ENCODE measurements at places on chromosomes 1 and 21.

DNA sequence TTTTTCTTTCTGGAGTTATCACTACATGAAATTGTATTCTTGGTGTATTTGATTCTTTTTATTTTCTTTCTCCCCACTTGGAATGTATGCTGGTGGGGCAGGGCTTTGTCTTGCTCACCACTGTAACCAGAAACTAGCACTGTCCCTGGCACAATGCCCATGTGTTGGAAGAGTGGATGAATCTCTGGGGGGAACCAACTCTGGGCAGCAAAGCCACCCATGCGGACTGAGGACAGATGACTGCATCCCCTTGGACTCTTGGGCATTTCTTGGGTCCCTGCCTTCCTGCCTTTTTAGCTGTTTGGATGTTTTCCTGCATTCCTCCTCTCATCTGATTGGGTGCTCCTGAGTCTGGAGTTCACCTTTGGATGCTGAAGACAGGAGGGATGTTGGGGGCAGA lies 6.1 kb downstream of the CYP4B1 start:
- DNase-seq: no peak

DNA sequence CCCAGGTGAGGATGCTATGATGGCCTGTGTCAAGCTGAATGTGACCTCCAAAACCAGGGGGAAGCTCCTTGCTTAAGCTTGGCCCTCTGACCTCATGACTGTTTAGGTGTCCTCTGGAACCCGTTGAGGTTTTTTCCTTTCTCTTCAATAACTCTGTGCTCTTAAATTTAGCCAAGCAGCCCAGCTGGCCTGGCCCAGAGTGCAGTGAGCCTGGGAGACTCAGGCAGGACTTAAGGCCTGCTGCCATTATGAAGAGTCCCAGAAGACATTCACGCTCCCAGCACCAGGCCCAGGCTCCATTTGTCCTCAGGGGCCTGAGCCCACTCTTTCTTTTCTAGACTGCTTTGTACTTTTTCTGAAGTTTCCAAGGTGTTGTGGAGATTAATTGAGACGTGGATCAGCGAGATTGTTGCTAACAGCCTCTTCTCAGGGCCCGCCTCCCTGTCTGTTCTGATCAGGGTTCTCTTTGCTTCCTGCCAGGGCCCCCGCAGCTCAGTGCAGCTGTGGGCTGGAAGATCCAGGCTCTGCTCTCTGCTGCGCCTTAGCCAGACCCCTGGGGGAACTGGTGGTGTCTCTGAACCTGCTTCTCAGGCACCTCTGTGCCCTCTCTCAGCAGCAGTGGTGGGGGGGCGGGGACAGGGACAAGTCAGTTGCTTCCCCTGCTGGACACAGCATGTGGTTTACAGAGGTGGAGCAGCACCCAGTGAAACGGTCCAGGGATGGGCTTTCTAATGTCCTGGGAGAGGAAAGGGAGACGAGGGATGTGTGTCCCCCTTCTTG lies 124.2 kb downstream of the GRIK3 start:
- no peak for DNase-seq

GRCh38 chr1:156497743-156498431 lies 2.7 kb downstream of the MEF2D start:
- DNase-seq: no peak

GRCh38 chr1:110719908-110720307 lies 45.2 kb upstream of the KCNA3 start:
- DNase-seq: no peak

GRCh38 chr1:226820941-226821718 lies 49.3 kb upstream of the PSEN2 start:
- no peak for DNase-seq

DNA sequence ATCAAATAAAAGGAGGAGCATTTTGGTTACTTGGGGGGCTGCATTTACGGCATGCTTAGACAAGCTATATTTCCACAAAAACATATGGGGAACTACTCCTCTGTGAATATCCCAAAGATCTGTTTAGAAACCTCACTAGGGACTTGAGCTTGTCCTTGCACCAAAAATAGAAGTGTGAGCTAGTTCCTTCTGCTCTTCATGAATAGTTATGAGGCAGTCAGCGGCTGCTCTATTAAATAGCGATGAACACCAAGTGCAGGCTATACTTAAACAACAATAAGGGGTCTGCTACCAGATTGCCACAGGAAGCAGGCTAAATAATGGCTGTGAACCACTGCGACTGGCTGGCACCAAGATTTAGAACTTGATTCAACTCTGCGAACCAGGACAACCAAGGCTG lies 190.1 kb downstream of the PCP4 start:
- DNase-seq: no peak

DNA sequence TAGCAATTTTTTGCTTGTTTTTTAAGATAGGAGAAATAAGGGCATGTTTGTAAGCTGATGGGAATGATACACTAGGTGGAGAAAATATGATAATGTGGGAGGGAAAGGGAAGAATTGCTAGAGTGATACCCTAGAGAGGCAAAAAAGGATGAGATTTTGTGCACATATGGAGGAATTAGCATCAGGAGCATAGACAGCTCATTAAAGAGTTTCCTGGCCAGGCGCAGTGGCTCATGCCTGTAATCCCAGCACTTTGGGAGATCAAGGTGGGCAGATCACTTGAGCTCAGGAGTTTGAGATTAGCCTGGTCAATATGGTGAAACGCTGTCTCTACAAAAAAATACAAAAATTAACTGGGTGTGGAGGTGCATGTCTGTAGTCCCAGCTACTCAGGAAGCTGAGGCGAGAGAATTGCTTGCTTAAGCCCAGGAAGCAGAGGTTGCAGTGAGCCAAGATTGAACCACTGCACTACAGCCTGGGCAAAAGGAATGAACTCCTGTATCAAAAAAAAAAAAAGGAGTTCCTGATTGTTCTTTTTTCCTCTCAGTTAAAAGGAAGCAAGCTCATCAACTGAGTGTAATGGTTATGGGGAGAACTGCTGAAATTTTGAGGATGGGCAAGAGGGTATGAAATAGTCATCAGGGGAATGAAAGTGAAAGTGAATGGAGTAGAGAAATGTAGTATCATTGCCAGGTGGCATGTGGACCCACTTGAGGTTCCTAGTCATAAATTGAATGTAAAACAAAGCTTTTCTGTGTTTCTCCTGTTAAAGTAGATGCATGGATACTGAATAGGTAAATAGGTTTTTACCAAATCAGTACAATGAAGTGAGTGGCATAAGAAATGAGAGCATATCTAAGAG lies 35.5 kb downstream of the SH3GLB1 start:
- peak; percentile 30 for DNase-seq

DNA sequence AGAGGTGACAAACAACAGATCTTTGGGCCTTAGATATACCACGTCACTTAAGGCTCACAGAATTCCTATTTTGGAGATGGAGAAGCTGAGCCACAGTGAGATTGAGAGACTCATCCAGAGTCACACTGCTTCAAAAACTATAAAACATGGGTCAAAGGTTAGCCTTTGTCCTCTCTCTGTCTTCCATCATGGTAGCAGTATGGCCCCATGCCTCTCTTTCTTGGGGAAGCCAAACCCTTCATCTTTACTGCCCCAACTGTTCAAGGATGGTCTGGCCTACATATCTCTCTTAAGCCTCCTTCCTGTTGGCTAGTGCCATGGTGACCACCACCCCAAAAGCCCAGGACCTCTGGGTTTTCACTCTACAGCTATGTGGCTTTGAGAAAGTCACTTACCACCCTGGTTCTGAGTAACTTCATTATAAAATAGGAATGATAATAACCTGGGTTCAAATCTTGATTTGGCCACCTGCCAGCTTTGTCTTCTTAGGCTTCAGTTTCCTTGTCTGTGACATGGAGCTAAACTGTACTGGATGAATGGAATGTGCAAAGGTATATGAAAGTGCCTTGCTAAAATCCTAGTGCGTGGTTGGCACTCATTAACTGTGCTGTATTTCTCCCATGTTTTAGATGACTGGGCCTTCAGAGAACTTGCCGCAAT lies 85.9 kb upstream of the JUN start:
- no peak for DNase-seq

- peak; percentile 46 for DNase-seq
These were observed 41.3 kb upstream of the EIF4G3 start for GRCh38 chr1:21217812-21218596.

GRCh38 chr1:67652800-67653199 lies 32.2 kb upstream of the GADD45A start:
- DNase-seq: no peak

DNA sequence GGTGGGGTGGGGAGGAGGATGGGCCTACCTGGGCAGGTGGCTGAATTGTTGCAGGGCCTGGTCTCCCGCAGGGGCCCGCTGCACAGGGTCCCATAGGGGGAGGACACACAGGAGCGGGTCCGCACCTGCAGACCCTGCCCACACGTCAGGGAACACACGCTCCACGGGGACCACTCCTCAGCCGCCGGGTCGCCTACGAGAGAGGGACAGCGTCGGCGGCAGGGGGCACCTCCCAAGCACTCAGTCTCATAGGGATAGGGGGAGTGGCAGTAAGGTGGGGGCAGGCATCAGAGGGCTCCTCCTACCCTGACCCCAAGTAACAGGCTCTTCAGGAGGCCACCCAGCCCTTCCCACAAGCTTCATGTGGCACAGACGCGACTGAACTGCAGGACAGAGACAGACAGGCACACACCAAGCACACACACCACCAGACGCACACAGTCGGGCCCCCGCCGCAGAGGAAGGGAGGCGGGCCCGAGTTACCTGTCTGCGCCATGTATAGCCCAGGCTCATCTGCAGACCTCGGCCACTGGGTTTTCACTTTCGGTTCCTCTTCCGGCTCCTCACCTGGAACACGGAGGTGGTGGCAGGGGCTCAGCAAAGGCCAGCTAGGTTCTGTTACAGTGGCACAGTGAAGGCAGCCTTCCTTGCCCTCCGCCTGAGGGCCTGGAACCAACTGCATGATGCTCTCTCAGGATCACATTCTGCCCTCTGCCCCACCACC lies 19.8 kb downstream of the ADGRB2 start:
- no peak for DNase-seq

GRCh38 chr1:207867136-207868109 lies 43.5 kb downstream of the CD34 start:
- peak; percentile 60 for DNase-seq

- no peak for DNase-seq
These were observed 210.0 kb upstream of the FOXD3 start for GRCh38 chr1:63112155-63112900.

- DNase-seq: no peak
These were observed 556 bp downstream of the MECR start for GRCh38 chr1:29230204-29230552.

DNA sequence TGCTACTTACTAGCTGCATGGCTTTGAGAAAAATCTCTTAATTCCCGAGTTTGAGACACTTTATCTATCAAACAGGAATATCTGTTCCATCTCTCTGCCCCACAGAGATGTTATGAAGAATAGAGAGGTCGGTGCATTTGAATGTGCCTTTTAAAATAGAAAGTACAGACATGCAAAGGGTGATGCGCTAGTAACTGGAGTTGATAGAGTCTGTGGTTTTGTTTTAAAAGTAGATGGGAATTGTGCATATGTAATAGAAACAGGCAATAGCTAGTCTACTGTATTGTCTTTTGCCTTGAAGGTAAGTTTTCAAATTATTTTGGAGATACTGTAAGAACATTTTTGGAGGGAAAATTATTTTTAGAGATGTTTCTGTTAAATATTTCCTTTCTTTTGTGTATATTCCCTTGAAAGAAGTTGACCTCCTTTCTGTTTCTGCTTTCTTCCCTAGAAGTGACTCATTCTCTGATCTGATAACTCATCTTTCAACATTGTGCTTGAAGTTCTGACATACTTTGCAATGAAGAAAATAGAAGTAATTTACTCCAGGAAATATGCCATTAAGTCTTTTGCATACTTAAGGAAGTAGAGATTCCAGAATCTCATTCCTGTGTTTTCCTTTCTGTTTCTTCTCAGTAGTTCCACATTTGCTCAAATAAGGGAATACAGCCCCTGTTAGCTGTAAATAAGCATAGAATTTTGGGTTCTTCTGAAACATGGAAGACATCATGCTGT lies 151.6 kb downstream of the SDCCAG8 start:
- DNase-seq: no peak

DNA sequence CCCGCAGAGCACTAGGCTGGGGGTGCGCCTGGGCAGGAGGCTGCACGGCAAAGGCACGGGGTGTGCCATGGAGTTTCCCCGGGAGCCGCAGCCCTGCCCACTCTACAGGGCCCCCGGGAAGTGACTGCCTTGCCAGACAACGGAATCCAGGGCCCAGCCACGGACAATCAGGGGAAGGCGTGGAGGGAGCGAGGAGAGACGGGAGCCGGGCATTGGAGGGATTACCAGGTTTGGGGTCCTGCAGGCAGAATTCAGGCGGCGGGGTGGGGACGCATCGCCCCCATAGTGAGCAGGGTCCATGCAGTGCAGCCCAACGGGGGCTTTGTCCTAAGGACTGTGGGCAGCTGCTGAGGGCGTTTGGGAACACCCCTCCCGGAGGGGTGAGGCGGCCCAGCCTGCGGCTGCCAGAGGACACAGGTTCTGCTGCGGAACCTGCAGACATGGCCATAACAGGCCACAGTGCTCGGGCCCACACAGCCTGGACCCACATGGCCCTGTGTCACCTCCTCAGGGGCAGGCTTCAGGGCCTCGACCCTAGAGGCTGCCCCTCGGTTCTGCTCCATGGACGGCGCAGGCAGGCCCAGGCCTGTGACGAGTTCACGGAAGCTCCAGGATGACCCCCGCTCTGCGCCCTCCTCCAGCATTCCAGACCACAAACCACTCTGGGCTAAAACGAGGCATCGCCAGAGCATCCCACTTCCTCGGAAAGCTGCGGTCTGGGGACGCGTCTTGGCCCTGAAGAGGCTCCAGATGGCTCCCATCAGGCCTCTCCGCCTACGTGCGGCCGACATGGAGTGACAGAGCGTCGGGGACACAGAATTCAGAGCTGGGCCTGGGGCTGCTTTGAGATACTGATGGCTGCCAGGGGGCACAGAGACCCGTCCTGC lies 54.5 kb downstream of the COL6A1 start:
- no peak for DNase-seq

DNA sequence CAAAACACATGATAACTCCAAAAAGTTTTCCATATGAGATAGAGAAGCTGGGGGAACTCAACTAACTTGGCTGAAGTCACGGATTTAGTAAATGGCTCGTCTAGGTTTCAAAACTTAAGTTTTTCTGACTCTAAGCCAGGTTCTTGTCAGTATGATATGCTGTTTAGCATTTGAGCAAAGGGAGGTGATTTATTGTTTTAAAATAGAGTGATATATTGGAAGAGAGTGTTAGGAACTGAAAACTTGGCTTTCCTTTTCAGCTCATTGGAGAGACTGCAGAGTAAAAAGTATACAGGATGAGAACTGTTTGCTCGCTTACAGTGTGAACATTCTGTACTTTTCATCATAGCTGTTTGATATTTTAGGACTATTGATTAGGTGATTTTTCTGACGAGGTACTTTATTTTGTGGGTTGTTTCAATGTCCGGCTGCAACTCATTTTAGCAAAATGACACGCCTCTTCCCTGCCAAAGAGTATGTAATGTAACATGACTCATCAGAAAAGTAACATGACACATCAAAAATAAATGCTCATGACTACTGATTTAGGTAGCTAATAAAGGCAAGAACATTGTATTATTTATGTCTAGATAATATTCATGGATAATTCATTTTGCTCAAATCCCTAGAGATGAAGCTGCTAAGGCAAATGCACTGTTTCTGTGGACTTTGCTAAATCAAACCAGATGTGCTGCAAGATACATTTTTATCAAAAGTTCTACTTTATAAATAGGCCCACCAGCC lies 355.1 kb downstream of the GPATCH2 start:
- DNase-seq: no peak
